ENCODE measurements at places on chromosomes 3 and 15.
A peak's percentile ranks its signal among the peaks of the same experiment; 100 is the strongest.

GRCh38 chr15:47820057-47820746 is 102.9 kb downstream of the SEMA6D start:
- peak; percentile 89 for DNase-seq

GRCh38 chr3:168273917-168274316 is 178.2 kb upstream of the GOLIM4 start:
- DNase-seq = no peak

DNA sequence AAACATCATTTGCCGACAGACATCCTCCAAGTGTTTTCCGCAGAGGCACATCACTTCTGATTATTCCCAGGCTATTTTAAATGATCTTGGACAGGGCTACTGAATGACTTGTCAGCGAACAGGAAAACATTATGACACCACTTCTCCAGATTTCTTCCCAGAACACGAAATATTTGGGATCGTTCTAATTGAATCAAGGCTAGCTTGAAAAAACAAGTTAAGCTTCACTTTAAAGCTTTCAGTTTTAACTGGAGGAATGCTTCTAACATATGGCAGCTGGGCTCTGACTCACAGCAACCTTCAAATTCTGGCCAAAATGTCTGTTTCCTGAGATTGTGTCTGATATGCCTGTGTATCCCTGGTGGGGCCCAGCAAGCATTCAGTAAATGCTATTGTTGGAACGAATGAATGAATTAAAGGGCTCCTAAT is 127.0 kb upstream of the ICE2 start:
- no peak for DNase-seq

- no peak for DNase-seq
These were observed 30.3 kb upstream of the HHATL start for GRCh38 chr3:42732829-42733459.

GRCh38 chr3:196554205-196554604 is 14.1 kb downstream of the WDR53 start:
- no peak for DNase-seq

Data from RWPE2 (cell line).